ENCODE measurements at places on chromosomes 3 and 15.
A peak's percentile ranks its signal among the peaks of the same experiment; 100 is the strongest.

DNA sequence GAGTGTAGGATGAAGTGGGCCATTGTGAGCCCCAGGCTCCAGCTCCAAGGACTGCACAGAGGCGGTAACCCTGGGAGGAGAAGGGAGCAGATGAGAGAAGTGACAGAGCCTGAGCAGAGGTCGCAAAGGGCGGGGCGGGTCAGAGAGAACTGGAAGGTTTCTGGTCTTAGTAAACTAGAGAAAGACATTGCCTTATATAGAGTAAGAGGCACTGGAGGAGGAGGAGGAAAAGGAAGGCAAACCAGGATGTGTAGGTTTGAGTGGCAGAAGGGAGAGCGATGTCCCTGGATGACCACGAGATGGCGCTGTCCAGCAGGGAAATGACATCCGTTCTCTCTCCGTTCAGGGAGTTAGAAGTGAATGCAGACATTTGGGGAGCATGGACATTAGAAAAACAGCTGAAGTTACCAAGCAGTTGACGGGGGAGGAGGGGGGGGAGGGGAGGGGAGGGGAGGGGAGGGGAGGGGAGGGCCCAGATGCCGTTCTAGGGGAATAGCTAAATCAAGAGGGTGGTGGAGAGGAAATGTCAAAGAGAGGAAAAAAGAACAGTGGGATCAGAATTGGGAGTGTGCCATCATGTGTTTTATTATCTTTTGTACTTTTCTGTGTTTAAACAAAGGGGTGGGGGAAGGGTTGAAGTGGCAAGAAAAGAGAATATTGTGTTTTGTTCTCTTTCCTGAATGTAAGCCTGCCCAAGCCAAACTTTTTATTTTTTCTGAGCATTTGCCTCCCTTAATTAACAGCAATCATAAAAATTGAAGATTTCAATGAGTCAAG lies 48.8 kb downstream of the STARD5 start:
- DNase-seq: peak; percentile 73

DNA sequence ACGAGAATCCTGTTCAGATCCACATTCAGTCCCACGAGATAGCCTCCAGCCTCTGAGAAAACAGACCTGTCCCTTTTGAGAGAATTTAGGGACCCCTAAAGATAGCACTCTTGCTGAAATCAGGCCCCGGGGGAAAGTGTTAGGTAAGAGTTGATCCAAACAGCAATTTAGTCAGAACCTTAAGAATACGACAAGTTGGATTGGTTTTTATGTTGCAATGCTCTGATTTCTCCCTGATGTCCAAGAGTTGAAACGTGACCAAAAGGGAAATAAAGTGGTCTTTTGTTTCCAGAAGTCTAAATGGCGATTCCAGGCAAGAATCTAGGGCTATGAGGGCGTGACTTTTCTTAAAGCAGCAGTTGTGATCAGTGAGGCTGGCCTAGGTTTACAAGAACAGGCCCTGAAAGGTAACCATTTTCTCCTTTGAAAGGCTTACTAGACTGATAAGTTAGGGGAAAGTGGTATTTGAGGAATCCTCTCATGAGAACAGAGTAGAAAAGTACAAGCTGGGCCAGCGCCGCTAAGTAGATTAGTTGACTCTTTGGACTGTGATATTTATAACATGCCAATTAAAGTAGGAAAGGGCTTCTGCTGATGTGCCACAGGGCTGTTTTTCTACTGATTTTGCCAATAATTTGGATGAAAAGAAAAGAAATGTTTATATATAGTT lies 4.9 kb downstream of the MAN2A2 start:
- no peak for DNase-seq

DNA sequence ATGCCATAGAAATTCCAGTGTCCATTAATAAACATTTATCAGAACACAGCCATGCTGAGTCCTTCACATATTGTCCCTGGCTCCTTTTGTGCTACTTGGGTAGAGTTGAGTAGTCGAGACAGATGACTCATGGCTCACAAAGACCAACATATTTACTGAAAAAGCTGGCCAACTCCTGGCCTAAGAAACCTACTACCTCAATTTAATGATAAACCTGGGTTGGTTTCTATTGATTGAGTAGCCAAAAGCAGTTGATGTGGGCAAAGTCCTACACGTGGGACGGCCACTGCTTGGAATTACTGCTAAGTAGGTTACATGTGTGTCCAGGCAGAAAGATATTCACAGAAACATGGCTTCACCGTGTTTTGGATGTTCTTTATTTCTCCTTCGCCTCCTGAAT lies 402.2 kb downstream of the NR2F2 start:
- no peak for DNase-seq

DNA sequence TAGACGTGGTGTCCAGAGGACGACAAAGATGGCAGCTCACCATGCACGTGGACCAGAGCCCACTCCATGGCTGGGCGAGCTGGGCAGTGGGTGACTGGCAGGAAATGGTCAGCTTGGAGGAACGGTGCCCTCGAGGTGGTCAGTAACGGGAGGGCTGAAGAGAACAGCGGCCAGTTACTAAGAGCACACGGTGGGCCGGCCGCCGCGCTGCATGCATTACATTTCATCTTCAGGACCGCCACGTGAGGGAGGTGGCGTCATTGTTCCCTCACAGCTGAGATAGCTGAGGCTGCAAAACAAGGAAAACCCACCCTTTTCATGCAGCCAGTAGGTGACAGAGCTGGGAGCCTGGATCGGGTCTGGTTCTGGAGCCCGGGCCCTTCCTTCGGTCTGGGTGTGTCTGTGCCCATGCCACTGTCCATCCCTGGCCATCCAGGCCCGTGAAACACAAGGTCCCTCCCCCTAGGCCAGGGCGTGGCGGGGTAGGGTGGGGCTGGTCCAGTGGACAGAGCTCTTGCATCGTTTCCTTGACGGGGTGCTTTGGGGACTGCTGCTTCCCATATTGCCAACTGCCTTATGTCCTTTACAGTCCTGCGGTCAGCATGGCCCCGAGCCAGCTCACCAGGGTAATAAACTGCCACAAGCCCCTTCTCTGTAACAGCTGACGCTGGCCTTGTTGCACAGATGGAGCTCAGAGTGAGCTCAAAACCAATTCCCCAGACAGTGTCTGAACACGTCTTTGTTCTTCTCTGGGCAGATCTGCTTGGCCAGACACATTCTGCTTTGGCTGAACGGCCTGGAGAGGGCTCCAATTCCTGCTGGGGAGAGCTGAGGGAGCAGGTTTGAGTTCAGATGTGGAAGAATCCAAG lies 51.8 kb downstream of the RGMA start:
- no peak for DNase-seq

DNA sequence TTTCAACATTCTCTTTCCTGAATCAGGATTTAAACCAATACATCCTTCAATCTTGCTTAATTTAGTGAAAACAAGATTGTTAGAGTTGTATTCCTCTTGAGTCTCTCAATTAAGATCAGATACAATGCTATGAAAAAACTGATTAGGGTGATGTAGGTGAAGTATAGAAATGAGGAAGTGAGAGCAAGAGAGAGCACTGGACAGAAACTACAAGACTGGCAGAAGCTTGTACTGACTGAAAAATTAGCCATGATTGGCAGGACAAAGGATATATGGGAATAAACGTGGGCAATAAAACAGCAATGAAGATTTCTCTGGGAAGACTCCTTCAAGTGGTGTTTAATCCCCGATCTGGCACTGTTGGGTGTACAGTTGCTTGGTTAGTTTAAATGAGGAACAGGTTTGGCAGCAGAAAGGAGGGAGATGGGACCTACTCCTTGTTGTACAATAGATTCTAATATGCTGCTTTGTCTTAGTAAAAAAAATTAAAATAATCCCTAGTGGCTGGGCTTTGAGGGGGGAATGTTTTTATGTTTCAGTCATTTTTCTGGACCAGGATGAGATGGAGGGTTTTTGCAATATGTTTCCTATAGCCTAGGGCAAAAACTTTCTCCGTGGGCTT lies 252.7 kb downstream of the SLC9A9 start:
- no peak for DNase-seq

GRCh38 chr3:169286214-169286613 lies 377.3 kb downstream of the MECOM start:
- no peak for DNase-seq

DNA sequence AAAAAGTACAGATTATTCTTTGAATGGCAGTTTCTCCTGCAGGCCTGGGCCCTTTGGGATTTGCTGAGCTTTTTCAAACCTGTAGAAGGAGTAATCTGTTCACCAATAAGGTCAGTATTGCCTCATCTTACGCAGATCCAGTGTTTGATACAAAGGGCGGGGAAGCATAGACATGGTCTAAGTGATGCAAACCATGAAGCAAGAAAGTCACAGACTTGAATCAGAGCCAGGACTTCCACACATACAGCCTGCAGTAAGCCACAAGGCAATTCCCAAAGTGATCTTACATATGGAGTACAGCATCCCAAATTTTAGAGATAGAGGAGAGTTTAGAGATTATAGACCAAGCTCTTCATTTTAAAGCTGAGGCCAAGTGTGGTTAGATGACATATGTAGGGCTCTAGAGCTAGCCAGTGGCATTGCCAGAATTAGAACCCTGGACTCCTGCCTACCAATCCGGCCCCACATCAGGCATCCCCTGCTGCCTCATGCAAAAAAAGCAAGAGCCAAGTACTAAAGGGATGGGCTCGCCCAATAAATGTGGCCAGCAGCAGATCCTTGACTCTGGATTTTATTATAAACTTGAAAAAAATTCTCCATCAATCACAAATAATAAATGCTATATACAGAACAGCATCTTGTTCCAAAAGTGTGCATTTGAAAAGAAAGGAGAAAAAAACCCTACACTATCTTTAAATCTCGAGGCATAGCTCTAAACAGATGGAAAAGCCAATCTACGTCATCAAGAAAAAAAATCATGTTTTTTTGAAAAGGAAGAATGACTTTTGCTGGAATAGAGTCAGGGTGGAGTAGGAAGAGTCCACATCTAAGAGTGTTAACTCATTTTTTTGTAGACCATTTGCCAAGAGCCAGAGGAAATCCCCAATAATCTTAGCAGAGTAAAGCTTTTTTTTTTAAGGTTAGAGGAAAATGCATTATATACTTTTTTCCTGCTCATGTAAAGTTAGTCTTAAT lies 24.0 kb downstream of the ABI3BP start:
- DNase-seq: no peak

DNA sequence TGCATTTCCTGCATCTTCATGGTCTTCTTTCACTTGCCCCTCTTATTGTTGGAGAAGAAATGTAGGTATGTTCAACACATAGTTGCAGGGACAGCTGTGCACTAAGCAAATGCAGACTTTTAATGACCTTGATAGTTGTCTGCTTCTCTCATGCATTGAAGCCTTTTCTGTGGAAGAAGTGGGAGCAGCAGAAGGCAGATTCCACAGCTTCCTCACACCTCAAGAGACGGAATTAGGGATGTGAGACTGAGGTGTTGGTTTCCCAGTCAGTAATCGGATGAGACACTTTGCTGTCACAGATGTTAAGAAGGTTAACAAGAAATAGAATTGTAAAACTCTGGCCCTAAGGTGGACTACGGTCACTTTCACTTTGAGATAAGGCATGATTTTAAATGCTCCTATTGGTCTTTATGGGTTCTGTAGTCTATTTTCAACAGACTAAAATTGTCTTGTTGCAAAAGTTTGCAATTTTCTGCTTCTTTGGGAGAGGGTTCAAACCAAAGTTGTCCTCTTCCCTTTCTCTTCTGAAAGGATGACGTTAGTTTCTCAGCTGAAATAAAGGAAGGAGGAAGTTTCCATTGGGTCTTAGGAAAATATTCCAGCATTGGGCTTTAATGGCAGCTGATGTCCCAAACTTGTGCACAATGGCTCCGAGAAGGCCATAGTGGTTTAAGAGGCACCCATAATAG lies 117.4 kb downstream of the LPP start:
- no peak for DNase-seq

DNA sequence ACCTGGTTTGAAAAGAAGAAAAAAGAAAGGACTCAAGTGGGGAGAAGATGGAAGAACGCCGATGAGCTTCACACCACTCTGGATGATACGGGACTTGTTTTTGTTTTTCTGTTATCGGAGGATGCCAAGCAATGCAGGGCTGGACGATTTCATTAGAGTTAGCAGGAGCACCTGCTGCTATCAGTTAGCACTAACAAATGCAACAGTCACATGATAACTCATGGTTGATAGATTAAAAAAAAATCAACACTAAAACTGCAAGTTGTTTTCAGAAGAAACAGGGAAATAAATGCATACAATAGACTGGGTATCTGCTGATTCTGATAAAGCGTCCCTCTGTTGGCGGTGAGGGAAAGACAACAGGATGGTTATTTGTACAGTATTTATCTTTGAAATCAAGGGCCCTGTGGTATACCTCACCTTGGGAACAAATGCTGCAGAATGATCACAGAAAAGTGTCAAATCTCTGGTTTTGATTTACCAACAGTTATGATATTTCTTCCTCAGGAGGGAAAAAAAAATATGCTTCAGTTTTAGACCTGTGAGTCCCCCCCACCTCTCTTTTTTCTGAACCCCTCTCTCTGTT lies 575.1 kb downstream of the FOXP1 start:
- DNase-seq: no peak

DNA sequence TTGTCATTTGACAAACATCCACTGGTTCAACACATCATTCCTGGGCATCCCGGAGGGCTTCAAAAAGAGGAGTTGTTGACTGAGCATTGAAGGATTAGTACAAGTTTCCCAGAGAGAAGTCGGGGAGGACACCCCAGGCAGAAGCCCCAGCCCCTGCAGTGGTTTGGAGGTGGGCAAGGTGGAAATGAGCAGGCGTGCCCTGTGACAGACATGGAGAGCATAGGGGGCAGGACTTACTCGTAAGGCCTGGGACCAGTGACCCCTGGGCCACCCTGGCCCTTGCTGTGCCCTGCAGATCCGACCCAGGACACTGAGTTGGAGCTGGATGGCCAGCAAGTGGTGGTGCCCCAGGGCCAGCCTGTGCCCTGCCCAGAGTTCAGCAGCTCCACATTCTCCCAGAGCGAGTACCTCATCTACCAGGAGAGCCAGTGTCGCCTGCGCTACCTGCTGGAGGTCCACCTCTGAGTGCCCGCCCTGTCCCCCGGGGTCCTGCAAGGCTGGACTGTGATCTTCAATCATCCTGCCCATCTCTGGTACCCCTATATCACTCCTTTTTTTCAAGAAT lies 5.9 kb downstream of the PARP3 start:
- no peak for DNase-seq

- DNase-seq: no peak
Measured at GRCh38 chr3:157542711-157543500, 39.7 kb upstream of the VEPH1 start.

DNA sequence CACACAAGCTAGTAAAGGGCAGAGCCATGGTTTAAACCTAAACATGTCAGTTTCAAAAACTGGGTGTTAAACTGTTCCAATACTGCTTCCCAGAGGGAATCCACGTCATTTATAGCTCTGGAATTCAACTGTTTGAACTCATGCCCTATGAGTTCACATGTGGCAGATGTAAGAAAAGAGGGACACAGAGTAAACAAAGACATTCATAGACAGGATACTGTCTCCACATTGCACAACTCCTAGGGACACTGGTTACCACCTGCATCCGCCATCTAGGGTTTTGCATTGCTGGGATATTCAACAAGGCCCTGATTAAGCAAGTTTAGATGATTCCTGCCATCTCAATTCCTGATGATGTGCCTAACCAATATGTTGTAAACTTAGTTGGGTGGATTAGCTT lies 134.1 kb upstream of the COL8A1 start:
- DNase-seq: no peak

GRCh38 chr3:4409971-4410573 lies 57.0 kb downstream of the SUMF1 start:
- DNase-seq: no peak

GRCh38 chr3:58308728-58309127 lies 2.4 kb downstream of the HTD2 start:
- no peak for DNase-seq

GRCh38 chr3:71130471-71131374 lies 452.8 kb downstream of the FOXP1 start:
- DNase-seq: peak; percentile 46

GRCh38 chr3:131582438-131582837 lies 79.7 kb upstream of the MRPL3 start:
- no peak for DNase-seq

GRCh38 chr3:97389936-97390335 lies 374.6 kb upstream of the ARL6 start:
- no peak for DNase-seq
